ENCODE measurements at places on chromosomes 7 and 10.

GRCh38 chr10:124149189-124150042, 56.0 kb upstream of the CHST15 start:
- DNase-seq, result no peak

DNA sequence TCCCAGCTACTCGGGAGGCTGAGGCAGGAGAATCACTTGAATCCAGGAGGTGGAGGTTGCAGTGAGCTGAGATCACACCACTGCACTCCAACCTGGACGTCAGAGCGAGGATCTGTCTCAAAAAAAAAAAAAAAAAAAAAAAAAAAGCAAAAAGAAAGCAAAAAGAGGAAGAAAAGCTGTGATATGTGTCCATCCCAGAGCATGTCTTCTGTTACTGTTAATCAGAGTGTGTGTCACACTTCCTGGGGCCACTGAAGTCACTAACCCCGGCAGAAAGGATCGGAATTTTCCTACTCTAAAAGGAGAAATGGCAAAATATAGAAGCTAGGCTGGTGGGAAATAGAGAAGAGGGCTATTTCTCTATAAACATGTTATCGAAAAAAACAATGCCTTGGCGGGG, 11.9 kb downstream of the PIK3AP1 start:
- no peak for DNase-seq

DNA sequence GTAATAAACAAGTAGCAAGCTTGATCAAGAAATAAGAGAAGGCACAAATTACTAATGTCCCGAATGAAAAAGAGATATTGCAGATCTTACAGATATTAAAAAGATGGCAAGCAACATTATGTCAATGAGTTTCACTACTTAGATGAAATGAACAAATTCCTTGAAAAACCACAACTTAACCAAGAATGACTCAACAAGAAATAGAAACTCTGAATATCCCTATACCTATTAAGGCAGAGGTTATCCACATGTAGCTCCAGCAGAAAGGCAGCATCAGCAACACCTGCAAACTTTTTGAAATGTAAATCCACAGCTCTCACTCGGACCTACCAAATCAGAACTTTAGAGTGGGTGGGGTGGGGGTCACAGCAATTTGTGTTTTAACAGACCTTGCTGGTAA, 33.6 kb downstream of the PDE1C start:
- DNase-seq, result no peak

DNA sequence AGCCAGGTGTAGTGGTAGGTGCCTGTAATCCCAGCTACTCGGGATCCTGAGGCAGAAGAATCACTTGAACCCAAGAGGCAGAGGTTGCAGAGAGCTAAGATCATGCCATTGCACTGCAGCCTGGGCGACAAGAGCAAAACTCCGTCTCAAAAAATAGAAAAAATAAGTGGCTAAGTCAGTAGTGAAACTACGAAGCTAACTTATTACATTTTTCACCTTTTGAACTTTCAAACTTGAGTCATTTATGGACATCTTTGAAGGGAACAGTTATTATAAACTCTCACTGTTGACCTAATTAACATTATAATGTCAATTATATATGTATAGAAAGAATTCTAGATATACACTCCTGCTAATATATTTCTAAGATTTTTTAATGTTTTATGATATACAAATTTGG, 541.5 kb upstream of the C7orf33 start:
- DNase-seq, result no peak

DNA sequence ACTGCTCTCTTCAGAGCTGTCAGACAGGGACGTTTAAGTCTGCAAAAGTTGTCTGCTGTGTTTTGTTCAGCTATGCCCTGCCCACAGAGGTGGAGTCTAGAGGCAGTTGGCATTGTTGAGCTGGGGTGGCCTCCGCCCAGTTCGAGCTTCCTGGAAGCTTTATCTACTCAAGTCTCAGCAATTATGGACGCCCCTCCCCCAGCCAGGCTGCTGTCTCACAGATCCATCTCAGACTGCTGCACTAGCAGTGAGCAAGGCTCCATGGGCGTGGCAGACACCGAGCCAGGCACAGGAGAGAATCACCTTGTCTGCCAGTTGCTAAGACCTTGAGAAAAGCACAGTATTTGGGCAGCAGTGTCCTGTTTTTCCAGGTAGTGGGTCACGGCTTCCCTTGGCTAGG, 98.1 kb downstream of the SDHAF3 start:
- DNase-seq, result no peak

DNA sequence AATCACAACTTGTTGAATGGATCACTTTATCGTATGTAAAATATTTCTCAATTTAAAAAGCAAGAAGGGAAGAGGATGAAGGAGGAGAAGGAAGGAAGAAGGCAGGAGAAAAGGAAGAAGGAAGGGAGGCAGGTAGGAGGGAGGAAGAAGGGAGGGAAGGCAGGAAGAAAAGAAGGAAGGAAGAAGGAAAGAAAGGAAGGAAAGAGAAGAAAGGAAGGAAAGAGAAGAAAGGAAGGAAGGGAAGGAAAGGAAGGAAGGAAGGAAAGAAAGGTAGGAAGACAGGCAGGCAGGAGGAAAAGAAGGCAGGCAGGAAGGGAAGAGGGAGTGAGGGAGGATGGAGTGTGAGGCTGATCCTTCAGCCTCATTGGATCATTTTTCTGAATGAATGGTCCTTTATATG, 145.5 kb downstream of the MYOF start:
- no peak for DNase-seq

DNA sequence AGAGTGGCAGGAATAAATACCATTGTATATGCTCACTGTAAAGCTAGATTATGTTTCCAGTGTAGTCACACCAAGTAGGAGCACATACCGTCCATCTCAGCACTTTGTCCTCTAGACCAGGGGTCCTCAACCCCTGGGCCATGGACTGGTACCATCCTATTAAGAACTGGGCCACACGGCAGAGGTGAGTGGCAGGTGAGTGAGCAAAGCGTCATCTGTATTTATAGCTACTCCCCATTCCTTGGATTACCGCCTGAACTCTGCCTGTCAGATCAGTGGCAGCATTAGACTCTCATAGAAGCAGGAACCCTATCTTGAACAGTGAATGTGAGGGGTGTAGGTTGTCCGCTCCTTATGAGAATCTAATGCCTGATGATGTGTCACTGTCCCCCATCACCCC, 735.3 kb downstream of the MAGI2 start:
- no peak for DNase-seq

GRCh38 chr10:112752288-112752687, 197.8 kb upstream of the TCF7L2 start:
- DNase-seq, result no peak

DNA sequence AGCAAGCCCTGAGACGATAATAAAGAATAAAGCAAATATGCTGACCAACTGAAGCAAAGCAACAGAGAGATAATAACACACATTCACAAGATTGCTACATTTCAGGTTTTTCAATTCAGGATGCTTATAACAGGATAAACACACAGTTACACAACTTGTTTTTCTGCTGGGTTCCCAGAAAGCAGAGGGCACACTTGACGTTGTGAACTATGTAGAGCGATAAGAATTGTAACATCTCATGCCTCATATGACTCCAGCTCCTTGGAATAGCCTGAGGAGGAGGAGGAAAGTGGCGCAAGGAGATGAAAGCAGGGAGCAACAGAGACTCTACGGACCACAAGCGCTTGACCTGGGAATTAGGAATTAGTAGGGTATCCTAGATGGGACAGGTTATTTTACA, 201.7 kb downstream of the SKAP2 start:
- DNase-seq, result no peak

- no peak for DNase-seq
Measured at GRCh38 chr10:3761904-3762303, 23.1 kb downstream of the KLF6 start.

DNA sequence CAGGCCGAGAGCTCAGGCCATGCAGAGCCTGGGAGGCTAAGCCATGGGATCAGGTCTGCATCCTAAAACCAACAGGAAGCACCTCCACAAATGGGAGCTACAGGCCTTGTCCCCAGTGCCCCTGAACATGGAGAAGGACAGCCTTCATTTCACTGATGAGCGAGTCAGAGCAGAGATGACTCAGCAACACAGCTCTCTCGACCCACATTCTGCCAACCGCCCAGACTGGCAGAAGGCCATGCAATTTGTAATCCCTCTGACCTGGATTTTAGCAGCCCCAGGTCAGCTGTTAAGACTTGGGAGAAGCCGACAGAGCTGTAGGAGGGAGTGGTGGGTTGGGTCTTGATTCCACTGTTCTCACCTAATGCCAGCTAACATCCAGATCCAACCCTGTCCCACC, 25.5 kb downstream of the VOPP1 start:
- no peak for DNase-seq

- DNase-seq, result no peak
Measured at GRCh38 chr10:78935697-78936407, 132.9 kb upstream of the ZMIZ1 start.

GRCh38 chr7:71414490-71414889, 282.5 kb downstream of the GALNT17 start:
- DNase-seq, result no peak

GRCh38 chr7:77529279-77529678, 7.8 kb upstream of the PTPN12 start:
- DNase-seq, result no peak

- no peak for DNase-seq
Measured at GRCh38 chr7:4169455-4169854, 512.6 kb upstream of the FOXK1 start.

DNA sequence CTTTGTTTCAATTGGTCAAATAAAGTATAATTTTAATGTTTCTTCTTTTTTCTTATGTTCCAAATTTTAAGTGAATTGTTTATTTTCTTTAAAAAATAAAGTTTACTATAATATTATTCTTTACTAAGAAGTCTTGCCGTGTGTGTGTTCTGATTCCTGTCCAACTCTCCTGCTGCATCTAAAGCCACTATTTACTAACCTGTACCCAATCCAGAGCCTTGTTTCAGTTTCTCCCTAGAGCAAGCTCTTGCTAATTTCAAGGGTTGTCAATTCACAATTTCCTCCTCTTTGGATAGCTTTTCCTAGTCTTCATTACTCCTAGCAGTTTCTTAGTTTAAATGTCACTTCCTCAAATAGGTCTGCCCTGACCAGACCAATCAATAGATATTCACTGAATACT, 314.9 kb upstream of the SEMA3A start:
- no peak for DNase-seq

DNA sequence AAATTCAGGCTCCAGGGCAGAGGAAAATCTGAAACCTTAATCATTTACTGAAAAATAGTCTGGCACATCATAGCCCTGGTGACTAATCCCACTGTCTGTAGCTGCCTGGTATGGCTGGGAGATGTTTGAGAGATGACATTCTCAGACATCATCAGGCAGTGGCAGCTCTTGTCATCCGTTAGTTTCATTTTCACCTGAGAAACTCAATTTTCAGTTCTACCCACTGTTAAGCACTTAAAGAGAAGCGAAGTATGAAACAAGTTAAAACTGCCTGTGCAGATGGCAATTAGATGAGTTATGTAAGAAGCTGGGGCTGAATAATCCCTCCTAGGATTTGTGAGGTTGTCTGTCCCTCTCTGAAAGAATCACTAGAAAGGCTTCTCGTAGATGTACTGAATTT, 150.2 kb downstream of the NSUN6 start:
- no peak for DNase-seq

DNA sequence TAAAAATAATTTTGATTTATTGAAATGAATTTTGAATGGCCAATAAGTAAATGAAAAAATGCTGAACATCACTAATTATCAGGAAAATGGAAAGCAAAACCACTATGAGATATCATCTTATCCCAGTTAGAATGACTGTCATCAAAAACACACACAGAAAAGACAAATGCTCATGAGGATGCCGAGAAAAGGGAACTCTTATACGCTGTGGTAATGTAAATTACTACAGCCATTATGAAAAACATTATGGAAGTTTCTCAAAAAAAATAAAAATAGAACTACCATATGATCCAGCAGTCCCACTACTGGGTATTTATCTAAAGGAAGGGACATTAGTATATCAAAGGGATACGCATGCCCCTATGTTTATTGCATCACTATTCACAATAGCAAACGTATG, 15.8 kb downstream of the SCIN start:
- DNase-seq, result no peak

- no peak for DNase-seq
Measured at GRCh38 chr7:132956556-132956955, 125.3 kb downstream of the CHCHD3 start.

DNA sequence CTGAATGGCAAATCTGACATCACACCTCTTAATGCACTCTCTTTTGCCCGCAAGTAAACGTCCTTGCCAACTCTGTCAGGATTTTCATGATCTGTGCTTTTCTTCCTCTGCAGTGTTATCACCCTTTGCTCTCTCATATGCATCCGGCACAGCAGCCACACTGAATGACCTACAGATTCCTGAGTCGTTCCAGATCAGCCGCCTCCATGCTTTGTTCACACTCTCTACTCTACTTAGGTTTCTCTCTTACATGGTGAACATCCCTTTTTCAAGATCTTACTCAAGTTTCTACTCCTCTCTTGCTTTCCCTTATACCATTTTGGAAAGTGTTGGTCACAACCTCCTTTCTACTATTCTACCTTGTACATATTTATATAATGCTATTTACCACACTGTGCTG, 127.7 kb upstream of the AOAH start:
- DNase-seq, result peak; percentile 5

DNA sequence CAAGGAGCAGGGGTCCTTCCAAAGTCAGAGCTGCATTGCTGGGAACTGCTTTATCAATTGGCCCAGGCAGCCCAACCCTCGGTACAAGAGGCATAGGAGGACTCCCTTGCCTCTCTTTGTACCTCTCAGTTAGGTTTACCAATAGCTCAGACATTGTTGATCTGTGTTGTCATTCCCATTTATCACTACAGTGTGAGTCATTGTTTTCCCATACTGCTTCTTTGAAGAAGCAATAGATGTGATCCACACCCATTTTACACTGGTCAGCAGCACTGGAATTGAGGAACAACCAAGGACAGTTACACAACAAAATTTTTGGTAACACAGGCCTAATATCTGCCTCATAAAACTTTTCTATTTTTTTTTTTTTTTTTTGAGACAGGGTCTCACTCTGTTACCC, 307.2 kb downstream of the SNX13 start:
- DNase-seq, result no peak

DNA sequence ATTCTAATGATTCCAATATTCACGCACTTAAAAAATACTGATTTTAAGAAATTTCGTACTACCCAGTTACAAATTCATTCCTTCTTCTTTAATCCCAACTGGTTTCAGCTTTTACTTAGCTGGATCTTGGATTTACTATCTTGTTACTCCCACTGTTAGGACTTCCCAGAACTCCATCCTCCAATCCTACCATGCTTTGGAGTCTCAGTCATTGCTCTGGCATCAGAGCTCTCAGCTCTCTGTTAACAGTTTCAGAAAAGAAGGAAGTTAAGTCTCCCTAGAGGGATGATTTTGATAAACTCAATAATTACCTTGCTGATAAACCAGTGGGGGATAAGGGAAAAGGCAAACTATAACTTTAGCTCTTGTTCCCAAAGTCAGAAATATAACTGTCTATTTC, 9.5 kb downstream of the PPA1 start:
- DNase-seq, result no peak

DNA sequence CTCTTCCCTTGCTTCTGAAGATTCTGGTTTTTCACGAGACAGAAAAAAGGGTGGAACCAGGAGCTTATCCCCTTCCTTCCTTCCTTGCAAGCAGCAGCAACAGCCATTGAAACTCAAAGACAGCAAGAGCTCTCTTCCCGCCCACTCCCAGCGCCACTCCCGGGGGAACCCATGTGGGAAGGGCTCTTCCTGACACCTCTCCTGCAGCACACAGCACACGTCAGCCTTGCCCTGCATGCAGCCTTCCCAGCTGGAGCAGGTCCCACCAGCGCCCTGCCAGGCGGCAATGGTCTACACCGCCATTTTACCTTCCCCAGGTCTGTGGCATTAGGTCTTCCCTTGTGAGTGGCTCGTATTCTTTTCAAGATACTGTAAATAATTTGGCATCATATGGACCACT, 161.8 kb downstream of the MGMT start:
- DNase-seq, result no peak

Data from stimulated activated CD8-positive, alpha-beta memory T cell treated with anti-CD3 and anti-CD28 coated beads, Interleukin-15, amount 100 ng/mL, for 48 hours (primary cell).